ENCODE measurements at places on chromosomes 2 and 18.

GRCh38 chr18:74524097-74524496 is 10.2 kb upstream of the CNDP1 start:
- no peak for DNase-seq

GRCh38 chr2:136189221-136189782 is 71.4 kb upstream of the CXCR4 start:
- no peak for DNase-seq

DNA sequence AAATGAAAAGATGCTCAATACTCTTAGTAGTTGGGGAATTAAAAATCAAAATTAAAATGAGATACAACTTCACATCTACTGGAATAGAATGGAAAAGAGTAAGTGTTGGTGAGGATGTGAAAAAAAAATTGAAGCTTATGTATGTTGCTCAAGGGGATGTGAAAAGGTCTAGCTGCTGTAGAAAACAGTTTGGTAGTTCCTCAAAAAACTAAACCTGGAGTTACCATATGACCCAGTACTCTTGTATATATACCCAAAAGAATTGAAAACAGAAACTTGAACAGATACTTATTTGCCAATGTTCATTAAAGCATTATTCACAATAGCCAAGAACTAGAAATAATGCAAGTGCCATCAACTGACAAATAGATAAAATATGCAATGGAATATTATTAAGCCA is 208.4 kb downstream of the FIGN start:
- DNase-seq = no peak

DNA sequence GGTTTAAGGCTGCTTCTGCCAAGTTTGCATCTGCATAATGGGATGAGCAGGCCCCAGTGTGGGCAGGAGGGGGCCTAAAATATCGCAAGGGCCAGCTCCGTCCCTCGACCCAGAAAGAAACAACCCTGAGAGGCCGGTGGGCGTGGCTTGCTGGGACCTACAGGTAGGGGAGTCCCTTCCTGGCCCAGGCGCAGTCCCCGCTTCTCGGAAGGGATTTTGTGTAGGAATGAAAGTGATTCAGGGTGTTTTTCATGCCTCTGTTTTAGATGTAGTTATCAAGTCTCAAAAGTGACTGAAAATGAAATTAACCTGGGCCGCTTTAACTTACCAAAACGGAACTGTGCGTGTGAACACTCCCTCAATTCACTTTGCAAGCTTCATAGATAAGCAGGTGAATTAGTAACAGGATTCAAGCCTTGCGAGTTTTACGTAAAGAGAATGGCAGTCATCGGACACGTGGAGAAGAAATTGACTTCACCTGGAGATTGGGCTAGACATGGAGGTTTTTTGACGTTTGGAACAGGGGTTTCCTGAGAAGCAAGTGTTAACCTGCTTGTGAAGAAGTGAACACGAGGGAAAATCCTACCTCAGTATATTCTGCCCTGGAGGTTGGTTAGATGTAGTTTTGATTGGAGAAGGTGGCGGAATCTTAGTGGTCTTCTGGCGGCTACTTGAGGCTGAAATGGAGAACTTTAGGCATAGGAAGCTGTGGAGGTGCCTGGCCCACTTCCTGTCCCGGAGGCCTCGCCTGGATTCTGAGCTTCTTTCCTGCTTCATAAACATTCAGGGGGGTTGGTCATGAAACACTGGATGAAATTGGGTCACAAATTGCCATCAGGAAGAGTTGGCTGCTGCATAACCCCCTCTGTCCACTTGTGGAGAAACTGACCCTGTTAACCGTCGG is 1.7 kb downstream of the NCK2 start:
- peak; percentile 64 for DNase-seq

DNA sequence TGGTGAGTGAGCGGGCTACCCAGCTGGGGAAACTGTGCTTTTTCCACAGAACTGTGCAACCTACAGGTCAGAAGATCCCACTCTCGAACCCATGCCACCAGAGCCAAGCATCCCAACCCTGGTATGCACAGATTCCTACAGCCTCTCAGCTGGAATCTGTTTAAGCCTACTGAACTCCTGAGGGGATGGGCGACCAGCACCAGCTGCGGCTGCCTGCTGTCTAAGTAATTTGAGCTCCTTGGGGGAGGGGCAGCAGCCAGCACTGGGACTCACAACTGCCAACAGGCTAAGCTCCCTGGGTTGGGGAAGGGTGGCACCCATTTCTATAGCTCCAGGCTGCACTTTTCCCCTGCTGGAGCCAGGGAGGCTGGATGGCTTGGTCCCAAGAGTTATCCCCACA is 11.8 kb downstream of the CYP27C1 start:
- DNase-seq = no peak

DNA sequence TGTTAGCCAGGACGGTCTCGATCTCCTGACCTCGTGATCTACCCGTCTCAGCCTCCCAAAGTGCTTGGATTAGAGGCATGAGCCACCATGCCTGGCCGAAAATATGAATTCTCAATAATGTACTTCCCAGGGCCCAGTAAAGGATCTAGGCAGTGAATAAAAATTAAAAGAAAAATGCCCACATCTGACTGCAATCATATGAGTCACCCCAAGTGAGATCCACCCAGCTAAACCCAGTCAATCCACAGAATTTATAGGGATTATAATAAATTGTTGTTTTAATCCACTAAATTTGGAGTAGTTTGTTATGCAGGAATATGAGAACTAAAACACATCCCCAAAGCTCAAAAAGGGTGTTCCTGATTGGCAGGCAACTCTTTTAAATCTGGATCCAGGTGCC is 93.5 kb upstream of the STK39 start:
- no peak for DNase-seq

GRCh38 chr2:11807156-11808015 is 61.0 kb downstream of the LPIN1 start:
- DNase-seq = no peak

DNA sequence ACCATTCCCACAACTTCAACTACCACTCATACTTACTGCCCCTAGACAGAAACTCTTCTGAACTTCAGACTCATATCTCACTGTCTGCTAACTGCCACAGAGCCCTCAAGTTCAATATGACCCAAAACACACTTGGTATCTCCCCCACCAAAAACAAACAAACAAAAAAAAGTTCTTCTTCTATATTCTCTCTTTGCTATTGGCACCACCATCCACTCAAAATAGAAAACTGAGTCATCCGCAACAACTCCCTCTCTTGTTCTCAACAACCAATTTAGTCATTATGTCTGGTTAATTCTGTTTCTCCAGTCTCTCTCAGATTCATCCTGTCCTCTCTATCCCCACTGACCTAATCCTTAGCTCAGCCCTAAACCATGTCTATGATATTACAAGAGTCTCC is 7.2 kb upstream of the DCTN1 start:
- DNase-seq = no peak

DNA sequence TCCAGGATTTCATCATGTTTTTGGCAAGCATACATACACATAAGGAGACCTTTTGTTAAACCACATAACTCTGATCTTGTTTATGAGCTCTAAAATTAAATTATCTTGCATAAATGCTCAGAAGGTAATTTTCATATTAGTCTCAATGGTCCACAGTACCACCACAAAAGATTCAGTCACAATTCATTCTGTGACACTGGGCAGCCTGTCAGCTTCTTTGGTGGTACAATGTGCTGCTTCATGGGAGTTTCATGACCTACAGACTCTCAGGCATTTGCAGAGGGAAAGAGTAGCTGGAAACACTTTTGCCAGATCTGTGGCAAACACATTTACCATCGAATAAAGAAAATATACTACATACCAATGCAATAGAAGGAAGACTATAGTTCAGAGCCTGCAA is 51.3 kb upstream of the ZNF397 start:
- no peak for DNase-seq

DNA sequence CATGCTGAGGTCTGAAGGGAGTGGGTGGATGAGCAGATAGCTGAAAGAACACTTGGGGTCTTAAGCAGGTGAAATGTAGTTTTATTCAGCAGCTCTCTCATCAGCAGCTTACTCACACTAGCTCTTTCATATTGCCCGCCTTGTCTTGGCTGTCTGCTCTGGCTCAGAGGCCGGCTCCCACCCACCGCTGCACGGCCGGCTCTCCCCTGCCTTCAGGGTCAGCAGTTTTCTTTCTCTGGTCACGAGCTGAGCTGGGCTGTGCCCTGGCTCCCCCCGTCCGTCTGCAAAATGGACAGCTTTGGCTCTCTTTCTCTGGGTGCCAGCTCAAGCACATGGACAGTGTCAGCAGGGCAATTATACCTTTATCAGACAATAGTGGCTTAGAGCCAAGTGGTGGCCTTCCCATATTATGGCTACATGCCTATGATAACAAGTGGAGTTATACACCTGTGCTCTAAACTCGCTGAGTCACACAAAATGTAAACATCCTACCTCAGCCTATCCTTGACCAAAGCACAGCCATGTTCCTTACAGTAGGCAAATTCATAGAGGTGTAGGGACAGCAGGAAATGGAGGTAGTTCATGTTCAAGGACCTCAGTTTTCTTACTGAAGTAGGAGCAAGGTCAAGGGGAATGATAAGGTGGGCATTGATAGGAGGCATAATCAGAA is 224.8 kb downstream of the SOCS6 start:
- no peak for DNase-seq

DNA sequence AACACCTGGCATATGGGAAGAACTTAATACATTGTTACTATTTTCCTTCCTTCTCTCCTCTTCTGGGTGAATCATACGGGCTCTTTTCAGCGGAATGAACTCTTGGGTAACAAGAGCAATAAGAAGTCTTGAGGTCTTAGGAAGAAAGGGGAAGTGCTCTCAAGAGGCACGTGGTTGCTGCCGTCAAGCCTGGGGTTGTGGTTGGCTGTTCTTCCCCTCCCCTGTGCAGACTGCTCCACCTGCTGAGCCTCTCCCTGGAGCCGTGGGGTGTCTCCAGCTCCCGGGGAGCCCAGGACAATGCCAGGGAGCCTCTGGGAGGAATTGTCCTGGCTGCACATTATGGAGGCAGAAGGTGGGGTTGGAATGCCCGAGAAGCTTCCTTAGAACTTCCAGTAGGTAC is 19.4 kb downstream of the TOGARAM2 start:
- DNase-seq = no peak

DNA sequence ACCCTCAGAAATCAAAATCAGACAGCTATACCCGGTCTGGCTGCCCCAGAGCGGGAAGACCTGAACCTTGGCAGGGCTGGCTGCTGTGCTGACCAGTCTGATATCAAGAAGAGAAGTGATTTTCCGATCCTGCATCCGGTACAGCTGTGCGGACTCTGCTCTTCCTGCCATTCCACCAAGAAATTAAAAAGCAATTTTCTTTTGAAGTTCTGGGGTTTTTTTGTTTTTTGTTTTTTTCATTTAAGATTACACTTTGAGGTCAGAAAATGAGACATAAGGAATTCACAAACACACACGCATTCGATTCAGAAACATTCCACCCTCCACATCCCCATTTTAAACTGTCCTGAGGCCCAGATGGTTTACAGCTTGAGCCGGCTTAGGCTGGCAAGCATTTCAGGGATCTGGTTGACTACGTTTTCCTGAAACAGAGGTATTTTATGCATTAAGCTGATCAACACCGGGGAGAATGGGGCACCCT is 156.5 kb downstream of the COL6A3 start:
- no peak for DNase-seq

- DNase-seq = no peak
Observed at GRCh38 chr2:131724019-131724418, 196.3 kb downstream of the CCDC74A start.

DNA sequence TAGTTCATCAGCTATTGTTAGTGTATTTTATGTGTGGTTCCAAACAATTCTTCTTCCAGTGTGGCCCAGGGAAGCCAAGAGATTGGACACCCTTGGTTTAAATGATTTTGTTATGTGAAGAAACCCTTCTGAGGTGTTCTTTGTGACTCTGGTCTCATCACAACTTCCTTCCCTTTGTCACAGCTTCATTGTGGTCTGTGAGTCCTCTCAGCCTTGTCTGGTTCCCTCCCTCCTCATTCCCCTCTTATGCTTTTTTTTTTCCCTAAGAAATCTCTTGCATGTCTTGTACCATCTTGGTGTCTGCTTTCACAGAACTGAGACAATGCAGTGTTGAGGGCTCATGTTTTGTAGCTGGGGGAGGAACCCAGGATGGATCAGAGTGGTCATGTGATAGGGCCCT is 118.9 kb downstream of the TMEM182 start:
- no peak for DNase-seq

DNA sequence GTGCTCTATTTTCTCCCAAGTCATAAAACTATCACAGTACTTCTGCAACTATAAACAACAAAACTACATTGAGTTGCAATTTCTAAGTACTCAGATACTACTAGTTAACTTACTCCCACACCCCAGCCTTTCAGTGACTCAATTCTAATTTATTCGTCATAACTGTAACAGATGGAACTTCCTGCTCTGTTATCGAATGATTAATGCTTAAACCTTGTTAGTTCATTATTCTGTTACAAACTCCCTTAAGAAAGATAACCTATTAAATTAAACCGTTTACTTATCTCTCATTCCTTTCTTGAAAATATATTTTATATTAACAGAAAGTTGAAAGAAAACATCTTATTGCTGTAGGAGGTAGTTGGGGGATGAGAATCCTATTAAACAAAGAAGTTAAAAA is 17.0 kb downstream of the TNFAIP6 start:
- no peak for DNase-seq

DNA sequence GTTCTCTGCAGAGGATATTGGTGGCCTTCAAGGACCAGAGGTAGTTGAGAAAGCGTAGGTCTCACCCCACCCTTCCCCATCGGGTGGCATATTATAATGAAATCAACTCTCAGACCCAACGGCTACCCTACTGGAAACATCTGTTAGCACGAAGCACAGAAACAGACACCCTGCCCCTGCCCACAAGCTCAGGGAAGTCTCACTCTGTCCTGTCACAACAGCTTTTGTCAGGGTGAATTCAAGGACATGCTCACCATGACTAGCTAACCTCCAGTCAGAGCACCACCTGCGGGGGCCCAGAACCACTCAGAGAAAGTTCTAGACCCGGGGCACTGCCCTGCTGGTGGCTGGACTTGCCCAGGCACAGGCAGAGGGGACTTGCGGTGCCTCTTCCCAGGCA is 3.5 kb upstream of the B3GNT7 start:
- no peak for DNase-seq

GRCh38 chr2:21431078-21431477 is 307.3 kb downstream of the TDRD15 start:
- DNase-seq = no peak

DNA sequence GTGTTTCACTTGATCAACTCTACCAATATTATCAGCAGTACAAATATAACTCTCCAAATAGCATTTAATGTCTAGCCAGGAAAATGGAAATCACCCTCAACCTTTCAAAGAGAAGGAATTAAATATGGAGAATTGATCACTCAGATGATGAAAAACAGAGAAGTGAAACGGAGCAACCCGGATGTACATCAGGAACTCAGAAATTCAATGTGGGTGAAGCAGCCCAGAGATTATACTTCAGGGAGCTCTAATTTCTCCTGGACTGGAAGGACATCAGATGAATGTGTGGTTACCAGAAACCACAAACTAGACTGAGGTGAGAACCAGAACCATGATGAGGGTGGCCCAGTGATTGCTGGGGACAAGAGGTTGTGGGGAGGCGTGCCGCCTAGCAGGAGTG is 35.5 kb upstream of the COBLL1 start:
- DNase-seq = no peak

DNA sequence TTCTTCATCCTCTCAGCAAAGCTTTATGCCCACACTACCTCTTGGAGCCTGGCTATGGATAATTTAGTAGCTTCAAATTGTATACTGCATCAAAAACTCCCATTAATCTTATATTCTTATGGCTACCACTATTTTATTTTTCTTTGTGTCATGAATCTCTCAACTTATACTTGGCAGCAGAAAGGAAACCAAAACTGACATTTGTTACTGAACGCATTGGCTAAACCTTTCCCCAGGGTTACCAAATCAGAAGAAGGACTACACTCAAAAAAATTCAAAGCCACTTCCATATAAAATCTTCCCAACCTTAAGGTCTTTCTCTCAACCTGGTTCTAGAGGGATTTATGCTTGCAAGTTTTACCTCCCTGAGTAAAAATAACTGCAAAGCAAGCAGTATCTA is 97.0 kb upstream of the REG3G start:
- no peak for DNase-seq
